Right atrium auricular region (tissue), 2 donors: ENCODE measurements at places on chromosomes 2 and 18.
A peak's percentile ranks its signal among the peaks of the same experiment; 100 is the strongest.

DNA sequence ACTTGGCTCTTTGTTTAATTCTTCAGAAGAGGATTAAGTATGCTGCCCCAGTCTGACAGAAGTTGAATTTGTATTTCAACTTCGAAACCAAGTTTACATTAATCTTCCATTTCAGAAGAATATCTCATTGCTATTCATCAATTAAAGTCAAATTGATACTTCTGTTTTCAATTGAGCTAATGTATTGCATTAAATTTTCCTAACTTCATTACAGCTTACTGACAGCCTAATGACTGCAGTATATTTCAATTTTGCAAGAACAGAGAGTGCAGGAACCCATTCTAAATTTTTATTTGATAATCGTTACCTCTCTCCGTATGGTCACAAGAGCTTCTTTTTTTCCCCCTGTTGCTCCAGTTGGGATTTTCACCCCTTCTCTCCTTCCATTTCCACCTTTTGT lies 218.0 kb downstream of the CALCRL start:
- DNase-seq = no peak

- no peak for DNase-seq
These were observed 156.3 kb downstream of the EML6 start for GRCh38 chr2:54879598-54880332.

DNA sequence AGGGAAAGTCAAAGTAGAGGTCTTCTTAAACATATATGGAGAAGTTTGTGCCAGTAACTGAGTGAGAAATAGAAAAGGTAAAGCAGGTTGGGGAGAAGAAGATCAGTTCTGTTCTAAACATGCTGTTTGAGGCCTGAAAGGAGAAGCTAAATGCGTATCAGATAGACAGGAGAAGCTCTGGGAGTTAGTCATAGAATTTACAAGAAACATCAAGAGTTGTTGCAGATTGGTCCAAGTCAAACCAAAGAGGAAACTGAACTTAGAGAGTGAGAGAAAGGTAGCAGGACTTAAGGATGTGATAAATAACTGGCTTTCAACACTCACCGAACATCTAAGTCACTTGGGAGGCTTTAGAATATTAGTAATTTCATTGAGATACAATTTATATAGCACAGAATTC lies 29.2 kb upstream of the CERS6 start:
- no peak for DNase-seq

GRCh38 chr18:48806551-48807261 lies 144.1 kb downstream of the SMAD7 start:
- peak; percentile 78 for DNase-seq

DNA sequence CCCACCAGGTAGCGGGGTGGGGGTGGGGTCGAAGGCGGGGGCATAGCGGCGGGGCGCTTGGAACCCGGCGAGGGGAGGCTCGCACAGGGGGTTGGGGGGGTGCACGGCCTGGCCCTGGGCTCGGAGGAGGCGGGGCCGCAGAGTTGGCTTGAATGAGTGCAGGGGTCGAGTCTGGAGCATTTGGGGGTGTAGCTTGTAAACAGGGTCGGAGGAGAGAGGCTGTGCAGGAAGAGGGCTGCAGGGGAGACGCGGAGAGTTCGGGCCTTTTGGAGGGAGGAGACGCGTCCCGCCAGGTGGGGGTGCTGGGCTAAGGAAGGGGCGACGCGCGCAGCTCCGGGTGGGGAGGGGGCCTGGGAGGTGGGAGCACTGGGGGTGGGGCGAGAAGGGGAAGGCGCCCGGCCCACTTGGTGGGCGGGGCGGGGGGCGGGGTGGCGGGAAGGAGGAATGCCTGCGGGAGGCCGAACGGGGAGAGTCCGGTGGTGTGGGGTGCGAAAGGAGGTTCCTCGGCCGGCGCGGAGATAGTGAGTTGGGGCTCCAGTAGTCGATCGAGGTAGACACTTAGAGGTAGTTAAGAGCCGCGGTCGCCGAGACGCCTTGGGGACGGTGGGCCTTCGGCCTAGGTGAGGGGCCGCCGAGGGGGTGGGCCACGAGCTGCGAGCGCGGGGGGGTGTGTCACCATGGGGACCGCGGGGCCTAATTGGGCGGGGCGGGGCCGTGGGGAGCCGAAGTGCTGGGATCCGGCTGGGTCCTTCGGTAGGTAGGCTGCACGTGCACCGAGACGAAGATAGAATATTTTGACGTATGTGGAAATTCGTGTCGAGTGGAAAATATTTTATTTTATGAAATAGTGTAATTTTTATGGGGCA lies 774 bp downstream of the MSH6 start:
- peak; percentile 62 for DNase-seq

- no peak for DNase-seq
These were observed 394 bp downstream of the SCYGR3 start for GRCh38 chr2:227614246-227614645.

GRCh38 chr18:25189391-25190185 lies 162.4 kb downstream of the ZNF521 start:
- DNase-seq = no peak

GRCh38 chr2:112714836-112715631 lies 5.8 kb upstream of the NT5DC4 start:
- DNase-seq = peak; percentile 46

GRCh38 chr2:101238930-101239759 lies 13.5 kb upstream of the CNOT11 start:
- DNase-seq = no peak

GRCh38 chr2:9735335-9735734 lies 104.5 kb upstream of the YWHAQ start:
- no peak for DNase-seq
